AG04449 (cell line): ENCODE measurements at places on chromosomes 2 and 18.

- no peak for DNase-seq
Measured at GRCh38 chr18:10304853-10305252, 149.6 kb upstream of the APCDD1 start.

DNA sequence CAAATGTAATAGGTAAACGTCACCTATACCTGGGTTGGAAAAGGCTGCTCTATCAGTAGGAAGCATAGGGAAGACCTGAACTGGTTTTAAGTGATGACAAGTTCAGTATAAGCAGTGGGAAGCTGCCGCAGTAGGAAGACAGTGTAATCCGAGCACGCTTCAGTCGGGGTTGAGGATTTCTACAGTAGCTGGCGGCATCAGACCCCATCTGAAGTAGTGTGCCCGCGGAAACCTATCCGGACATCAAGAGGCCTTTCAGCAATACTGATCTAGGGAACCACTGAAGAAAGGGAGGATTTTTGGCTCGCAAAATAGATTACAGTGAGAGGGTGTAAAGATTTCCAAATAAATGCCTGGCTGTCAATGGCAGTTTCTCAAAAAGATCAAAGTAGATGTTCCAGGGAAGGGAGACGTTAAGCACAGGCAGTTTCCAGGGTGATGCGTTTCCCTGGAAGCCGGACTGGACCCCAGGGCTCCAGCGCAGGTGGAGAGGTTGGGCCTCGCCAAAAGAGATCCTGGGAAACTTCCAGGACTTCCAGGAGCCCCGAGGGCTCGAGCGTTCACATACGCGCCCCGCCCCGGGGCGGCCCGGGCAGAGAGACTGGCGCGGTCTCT, 5.3 kb downstream of the LOXL3 start:
- DNase-seq: no peak

GRCh38 chr2:134296301-134296700, 42.4 kb downstream of the MGAT5 start:
- DNase-seq: no peak

DNA sequence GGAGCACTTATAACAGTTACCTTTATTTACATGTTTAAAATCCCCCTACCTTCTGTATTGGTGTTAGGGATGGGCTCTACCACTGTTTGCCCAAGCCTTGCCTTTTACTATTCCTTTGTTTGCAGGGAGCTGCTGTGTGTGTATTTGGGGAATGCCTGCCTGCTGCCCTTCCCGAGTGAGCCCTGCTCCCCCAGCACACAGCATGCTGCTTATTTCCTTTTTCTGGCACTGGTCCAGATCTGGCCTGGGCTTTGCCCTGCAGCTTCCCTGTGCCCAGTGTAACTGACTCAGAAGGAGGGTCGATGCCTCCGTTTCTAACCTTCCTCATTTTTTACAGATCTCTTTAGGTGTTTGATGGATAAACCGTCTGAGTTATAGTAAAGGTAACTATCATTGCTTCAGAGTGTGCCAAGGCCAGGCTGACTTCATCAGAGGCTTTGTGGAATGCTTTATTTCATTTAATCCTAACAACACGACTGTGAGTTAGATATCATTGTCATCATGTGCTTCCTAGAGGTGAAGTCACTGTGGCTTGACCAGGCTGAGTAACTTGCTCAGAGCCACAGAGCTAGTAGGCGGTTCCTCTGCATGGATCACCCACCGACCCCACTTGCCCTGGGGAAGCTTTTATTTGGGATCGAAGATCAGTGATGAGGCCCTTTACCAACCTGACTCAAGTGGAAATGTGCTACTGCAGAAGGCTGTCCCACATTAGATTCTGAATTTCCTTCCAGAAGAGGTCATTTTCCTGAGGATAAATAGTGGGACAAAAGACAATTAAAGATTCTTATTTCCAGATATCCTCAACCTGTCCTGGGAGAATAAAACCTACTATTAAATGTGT, 238.8 kb downstream of the ZNF407 start:
- no peak for DNase-seq

DNA sequence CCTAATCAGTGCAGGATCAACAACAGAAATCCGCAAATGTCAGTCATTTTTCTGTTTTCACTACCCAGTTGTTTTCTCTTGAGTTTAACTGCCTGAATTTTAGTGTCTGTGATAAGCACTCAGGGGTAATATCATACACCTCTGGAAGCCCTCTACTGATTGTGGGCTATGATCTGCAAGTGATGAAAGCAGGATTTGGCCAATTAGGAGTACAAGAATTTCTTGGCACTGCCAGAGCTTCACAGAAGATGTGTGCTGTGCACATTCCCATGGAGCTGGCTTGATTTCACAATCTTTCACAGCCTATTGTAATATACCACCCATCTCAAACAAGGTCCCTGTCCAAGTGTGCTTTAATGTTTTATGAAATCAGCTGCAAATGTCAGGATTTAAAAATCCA, 27.3 kb upstream of the TDRD15 start:
- no peak for DNase-seq

GRCh38 chr2:633371-633770, 43.8 kb downstream of the TMEM18 start:
- DNase-seq: no peak

GRCh38 chr2:189076572-189076971, 102.4 kb downstream of the COL3A1 start:
- no peak for DNase-seq

DNA sequence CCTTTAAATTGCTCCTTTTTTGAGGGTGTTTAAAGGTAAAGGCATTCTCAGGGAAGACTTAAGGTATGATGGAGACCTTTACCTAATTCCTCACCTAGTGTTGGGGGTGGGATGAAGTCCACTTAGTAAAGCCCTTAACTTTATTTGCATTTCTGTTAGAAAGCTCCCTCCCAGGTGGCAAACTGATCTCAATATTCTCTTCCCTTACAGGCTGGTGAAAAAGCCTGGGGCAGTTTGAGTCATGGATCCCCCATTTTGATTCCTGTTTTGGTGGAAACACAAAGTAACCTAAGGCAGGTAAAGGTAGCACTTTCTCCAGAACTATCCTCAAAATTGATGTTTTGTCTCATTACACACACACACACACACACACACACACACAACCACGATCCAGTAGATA, 33.8 kb upstream of the HNRNPA3 start:
- DNase-seq: no peak

GRCh38 chr2:172596776-172597175, 40.9 kb downstream of the PDK1 start:
- DNase-seq: no peak

DNA sequence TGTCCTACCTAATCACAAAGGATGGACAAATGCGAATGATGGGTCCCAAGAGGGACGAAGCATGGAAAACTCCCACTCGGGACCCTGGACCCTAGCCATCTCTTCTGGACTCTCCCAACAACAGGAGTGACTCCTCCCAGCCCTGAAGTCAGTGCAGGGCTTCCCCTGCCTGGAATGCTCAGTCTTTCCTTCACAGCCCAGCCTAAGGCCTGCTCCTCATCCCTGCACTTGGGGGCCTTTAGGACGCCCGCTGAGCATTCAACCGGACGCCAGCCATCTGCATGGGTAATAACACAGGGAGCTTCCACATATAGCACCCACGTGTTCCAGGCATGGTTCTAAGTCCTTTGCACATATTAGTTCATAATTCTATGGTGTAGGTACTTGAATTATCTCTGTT, 237.5 kb downstream of the KLHL29 start:
- DNase-seq: no peak

GRCh38 chr18:55402731-55403405, 185.1 kb downstream of the TCF4 start:
- no peak for DNase-seq

GRCh38 chr18:80077873-80078272, 31.2 kb upstream of the ADNP2 start:
- no peak for DNase-seq

DNA sequence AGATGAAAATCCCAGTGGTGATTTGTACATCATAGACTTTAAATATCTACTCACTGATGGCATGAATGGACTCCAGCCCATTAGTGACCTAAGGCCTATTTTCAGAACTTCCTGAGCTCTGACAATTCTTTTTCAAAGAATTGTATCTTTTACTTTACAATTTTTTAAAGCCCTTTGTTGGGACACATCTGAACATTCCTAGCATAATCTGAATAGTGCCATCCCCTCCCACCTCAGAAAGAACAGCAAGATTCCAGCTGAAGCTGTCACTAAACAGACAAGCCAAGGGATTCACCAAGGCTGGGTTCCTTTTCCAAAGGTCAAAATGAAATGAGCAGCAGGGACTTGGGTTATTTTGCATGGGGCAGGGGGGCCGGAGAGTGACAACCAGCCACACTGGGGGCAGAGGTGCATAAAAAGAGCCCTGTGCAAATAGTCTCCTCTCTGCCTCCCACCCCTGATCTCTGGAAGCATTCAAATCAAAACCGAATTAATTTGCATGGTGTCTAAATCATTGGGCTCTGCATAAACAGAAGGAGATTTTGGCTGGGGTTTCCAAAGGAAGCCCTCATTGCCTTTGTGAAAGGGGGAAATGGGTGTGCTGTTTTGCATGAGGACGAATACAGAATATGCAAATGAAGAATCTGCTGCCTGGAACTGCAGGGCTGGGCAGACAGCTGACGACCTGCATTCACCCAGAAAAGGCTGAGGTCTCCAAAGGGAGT, 17.2 kb downstream of the EPHA4 start:
- no peak for DNase-seq
